ENCODE measurements at places on chromosomes 12 and 14. TPM values are rescaled to one million over a fixed set of nuclear protein-coding genes. Genes with fewer than 3 reads are reported as not detected.
A peak's percentile ranks its signal among the peaks of the same experiment; 100 is the strongest.

MNAT1 gene
- total RNA-seq, result 95.7 TPM

CYP46A1 gene
- 0.52 TPM for total RNA-seq

GRCh38 chr14:64736271-64737169 is 32.3 kb downstream of the PLEKHG3 start:
- DNase-seq, result no peak

KIF5A gene
- total RNA-seq, result not detected

- DNase-seq, result no peak
Measured at GRCh38 chr12:93142881-93143280, 213.8 kb upstream of the EEA1 start.

GRCh38 chr12:103994235-103994634 is 28.6 kb downstream of the TDG start:
- DNase-seq, result no peak

GRCh38 chr12:81245907-81246570 is 168.2 kb downstream of the ACSS3 start:
- no peak for DNase-seq

DNA sequence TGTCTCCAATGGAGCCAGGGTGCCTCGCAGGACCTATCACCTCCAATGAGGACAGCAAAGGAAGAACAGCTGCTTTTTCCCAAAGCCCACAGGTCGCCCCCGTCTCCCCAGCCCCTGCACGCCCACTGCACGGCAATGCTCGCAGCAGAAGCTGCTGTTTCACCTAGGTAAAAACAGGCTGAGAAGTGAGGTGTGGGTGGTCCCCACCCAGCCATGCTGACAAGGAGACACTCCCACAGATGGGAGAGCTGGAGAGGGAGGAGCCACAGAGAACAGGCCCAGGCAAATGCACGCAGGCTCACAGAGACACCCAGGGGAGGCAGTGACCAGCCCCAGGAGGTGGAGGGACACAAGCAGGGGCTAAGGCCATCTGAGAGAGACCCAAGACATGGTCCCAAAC is 10.4 kb downstream of the CFAP73 start:
- DNase-seq, result no peak

SLC35E3 gene
- 2.2 TPM for total RNA-seq

TRAF3 gene
- total RNA-seq, result 35.0 TPM

GRCh38 chr14:35369701-35370191 is 34.8 kb downstream of the NFKBIA start:
- DNase-seq, result peak; percentile 85

DNA sequence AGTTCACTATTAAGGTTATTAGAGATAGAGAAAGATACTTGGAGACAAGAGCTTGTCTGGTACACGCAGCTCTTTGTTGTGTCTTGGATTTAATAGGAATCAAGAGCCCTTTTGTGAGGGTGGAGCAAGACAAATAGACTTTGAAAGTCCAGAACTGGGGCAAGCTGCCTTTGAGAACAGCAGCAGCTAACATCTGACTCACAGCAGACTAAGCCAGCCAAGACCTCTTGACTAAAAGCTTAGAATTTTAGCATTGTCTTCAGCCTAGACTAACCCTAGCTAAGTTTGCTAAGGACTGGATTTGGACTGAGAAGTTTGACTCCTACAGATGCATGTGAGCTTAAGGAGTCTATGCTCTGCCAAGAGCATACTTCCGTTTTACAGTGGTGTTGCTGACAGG is 201.9 kb upstream of the RBM19 start:
- DNase-seq, result no peak

GRCh38 chr14:105028251-105028927 is 7.5 kb upstream of the CDCA4 start:
- DNase-seq, result peak; percentile 94

- no peak for DNase-seq
Measured at GRCh38 chr14:23385244-23385641, 8.4 kb downstream of the CMTM5 start.

- DNase-seq, result peak; percentile 100
Measured at GRCh38 chr12:25924491-25925001, 33.9 kb upstream of the RASSF8 start.

DNA sequence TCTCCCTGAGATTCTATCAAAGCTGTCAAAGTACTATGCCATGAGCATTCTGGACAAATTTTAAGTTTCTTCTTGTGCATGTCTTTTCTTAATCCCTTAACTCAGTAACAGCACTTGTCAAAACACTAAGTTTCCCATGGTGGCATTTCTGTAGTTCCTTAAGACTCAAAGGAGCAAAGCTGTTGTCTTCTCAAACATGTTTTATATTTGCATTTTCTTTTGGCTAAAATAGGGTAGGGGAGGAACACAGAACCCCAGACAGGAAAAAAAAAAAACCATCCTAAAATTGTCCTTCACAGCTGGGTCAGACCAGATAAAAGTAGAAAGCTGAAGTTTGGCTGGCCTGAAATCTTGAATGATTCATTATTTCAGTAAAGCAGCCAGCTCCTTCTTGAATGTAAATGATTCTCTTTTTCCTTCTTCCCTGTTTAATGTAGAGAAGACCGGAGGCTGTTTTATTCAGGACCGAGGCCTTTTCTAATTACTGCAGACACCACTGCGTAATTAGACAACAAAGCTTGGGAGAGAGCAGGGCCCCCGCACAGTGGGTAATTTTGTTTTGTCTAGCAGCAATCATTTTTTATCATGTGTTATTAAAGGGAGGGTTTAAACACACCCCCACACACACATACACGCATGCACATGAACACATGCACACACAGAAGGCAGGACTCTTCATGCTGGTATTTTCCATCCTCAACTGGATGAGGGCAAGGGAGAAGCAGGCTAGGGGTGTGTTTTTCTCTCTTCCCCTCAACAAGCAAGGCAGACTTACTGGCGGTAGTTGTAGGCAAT is 51.0 kb downstream of the PAH start:
- DNase-seq, result no peak

- peak; percentile 80 for DNase-seq
Measured at GRCh38 chr12:65593239-65593701, 231.0 kb upstream of the HMGA2 start.

DNA sequence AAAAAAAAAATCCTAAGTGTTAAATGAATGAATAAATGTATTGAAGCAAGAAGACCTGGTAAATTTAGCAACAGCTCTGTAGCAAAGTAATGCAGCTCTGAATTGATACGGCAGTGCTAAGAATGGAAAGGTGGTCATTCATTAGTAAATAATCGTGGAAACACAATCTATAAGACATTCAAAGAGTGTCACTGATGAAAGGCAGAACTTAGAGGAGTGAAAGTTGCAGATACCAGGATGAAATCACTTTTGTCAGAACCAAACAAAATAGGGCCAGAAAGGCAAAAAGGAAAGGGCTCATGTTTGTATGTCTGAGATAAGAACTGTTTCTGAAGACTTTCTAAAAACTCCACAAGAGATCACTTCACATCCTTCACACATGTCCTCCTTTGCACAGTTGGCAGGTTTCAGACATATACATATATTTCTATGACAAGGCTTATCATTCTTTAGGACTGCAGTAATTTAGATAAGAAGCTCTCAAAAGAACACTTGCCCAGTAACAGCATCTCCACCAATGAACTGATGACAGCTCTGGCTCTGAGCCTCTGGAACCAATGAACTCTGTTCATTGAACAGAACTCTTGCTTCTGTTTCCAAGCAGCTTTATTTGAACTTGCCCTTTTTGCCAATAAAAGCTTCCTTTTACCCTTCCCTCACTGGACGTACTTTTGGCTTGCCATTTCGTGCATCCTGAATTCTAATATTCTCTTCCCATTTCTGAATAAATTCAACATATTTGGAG is 4.2 kb upstream of the LRR1 start:
- peak; percentile 32 for DNase-seq

DNA sequence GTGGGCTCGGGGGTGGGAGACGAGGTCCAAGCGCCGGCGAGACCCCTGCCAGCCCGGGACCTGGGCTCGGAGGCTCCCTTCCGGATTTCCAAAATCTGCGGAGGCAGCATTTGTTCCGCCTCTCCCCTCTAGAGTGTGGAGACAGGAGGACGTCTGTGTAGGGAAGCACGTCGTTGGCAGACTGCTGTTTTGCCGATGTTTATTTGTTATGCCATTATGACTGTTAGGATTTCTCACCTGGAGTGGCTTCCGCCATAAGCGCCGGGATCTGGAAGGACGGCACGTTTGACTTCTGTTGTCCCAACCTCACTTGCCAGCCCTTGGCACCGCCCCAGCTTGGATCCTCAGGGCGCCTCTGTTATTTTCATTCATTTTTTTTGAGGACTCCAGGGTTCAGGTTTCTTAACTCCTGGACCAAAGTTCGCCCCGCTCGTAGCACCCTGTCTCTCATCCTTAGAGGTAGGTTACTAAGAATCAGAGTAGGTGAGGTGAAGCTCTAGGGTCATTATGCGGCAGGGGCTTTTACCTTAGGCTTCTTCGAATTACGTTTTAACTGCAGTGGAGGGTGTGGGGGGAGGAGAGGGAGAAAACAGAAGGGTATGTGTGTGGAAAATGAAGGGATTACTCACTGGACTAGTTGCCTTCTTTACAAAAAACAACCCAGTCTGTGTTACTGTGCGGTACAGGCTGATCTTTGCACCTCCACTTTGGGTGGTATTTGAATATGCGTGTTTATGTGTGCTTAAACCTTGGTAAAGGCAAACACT is 547 bp upstream of the PYGL start:
- peak; percentile 84 for DNase-seq

SYNE3 gene
- 1.2 TPM for total RNA-seq

GRCh38 chr14:88143810-88144209 is 138.9 kb downstream of the GPR65 start:
- DNase-seq, result no peak

DNA sequence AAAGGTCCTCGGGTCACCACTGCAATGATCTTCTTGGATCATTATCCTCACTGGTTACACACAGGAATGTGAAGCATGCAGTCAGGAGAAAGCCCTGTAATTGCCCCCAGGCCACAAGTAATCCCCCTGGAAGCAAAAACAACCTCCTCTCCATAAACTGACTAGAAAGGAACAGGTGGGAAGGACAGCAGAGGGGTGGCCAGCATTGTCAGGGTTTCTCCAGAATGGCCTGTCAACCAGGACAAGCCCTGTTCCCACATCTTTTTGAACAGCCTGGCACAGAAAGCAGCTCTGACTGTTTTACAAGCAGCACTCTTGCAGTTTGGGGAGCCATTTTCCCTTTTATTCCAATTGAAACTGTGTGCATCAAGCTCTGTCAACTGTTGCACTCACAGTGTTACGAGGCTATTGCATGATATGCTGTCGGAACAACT is 36.1 kb downstream of the TMCC3 start:
- peak; percentile 19 for DNase-seq

SERPINA3 gene
- not detected for total RNA-seq

PTPN6 gene
- 22.5 TPM for total RNA-seq

- DNase-seq, result peak; percentile 46
Measured at GRCh38 chr12:6563448-6564050, 4.5 kb downstream of the NOP2 start.

- no peak for DNase-seq
Measured at GRCh38 chr14:55915456-55915855, 202.8 kb upstream of the PELI2 start.

RNASE7 gene
- not detected for total RNA-seq

ITPK1 gene
- total RNA-seq, result 66.2 TPM

DNA sequence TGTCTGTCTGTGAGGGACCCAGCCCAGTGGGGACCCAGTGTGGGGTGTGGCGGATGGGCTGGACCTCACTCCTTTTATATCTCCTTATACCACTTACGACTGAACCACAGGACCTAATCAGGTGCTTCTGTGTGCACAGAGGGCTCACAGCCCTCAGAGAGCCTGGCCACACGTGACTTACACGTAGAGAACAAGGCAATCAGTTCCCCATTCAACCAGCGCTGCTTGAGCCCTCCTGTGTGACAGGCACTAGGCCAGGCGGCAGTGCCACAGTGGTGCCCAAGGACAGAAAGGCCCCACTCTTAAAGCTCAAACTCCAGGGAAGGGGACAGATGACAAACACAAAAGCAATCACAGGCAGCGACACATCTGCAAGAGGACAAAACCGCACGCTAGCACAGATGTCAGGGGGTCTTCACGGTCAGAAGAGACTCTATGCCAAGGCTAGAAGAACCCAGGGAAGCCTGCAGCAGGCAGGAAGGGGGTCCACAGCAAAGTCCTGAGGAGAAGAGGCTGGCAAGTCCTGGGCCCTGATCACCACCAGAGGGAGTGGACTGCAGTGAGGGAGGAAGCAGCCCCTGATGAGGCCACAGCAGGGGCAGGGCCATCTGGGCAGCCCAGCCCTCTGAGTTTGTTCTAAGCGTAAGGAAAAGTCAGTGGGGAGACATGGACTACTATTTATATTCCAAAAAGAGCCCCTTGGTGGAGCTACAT is 39.3 kb downstream of the SETD3 start:
- DNase-seq, result peak; percentile 3

C12orf54 gene
- total RNA-seq, result not detected

DNA sequence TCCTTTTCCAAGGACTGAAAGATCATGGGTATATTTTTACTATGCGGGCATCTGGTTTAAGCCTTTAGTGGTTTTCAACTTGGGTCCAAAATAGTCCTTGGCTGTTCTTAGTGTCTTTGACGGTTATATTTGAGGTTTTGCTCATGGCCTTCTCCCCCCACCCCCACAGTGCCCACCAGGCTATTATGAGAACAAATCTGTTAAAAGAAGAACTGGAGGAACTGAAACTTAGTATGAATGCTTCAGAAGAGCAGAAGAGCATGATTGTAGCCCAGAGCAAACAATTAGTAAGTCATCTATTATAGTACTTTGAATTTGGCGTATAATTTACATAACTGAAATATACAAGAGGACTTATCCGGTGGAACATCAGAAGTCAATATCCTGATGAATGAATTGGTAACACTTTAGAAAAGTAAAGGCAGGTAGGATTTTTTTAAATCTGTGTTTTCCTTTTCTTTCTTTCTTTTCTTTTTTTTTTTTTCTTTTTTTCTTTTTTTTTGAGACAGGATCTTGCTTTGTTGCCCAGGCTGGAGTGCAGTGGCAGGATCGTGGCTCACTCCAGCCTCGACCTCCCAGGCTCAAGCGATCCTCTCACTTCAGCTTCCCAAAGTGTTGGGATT is 71.8 kb upstream of the BCAT1 start:
- DNase-seq, result no peak

- no peak for DNase-seq
Measured at GRCh38 chr14:31994391-31995033, 82.6 kb upstream of the ARHGAP5 start.

DNA sequence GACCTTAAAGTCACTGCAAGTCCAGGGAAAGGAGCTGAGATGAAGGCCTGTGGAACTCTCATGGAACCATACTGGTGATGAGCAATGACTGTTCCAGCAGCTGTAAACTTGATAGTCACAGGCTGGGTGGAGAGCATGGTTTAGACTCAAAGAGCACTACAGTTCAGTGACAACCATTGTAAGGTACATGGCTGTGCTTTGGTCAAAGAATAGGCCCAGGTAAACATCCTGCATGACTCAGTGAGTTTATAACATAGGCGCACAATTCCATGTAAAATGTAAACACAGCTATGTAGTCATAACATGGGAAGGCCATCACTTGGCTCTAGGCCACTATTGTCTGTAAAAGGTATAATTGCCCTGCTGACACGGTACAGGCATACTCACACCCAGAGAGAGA is 119.3 kb upstream of the FSCB start:
- DNase-seq, result peak; percentile 69
